ENCODE measurements at places on chromosomes 1 and 21.

DNA sequence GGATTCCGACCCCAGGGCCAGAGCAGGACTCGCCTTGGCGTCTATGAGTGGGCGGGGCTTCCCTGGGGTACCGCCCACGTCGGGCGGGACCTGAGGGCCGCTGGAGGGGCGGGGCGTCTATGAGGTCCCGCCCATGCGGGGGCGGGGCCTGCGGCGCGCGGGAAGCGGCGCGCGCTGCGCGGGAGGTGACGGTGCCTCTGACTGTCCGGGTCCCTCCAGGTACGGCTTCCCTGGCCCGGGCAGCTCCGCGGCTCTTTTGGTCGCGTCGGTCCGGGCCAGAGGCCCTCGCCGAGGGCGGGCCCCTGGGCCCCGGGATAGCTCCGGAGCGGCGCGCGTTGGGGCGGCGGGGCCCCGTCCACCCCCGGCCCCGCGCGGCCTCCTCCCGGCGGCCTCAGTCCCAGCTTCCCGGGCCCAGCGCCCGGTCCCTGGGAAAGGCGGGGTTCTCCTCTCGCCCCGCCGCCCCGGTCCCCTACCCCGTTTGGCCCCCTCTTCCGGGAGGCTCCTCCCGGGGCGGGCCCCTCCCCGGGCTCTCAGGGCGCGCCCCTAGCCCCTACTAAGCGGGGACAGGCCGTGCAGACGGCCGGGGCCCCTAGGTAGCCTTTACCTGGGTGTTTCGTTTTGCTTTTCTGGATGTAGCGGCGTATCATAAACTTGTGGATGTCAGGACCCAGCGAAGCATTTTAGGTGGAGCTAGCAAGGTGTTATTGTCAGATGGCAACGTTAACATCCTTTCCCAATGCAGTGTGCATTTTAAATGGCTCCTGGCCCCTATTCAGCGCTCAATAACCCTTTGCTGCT, at the start of gene CHAF1B:
Gene CHAF1B (plus strand): TSS at position 160 of the 798 bp plus-strand sequence. CDS start 745 bp downstream, outside the sequence.
- DNase-seq: peak; percentile 74

DNA sequence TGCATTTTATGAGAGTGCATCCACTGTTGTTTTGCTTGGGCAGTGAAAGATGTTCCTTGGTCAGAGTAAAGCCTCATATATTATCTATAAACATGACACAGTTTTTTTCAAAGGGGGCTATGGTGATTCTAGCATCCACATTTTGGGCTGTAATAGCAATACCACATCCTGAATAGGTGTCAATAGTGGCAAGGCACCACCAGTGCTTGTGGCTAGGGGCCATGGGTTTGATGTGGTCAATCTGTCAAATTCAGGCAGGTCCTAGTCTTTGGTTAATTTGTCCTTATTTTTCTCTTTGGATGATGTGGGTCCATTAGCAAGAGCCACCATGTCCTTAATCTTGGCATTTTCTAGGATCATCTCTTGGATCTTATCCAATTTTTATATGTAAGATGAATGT, 13.1 kb downstream of the CD1E start:
- DNase-seq: no peak

DNA sequence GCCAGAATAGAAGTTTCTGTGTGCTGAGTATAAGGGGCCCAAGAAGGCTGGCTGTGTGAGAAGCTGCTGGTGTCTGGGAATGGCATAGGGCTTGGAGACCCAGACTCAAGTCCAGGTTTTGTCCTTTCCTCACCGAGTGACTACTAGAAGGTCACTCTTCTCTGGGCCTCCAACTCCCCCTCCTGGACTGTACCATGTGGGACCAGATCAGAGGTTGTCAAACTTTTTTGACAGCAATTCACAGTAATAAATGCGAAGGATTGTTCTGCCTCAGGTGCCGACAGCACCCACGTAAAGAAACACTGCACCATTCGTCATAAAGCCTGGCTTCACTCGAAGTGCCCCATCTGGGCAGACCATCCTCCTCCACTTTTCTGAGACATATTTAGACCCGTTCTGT, 29.0 kb downstream of the PKP1 start:
- DNase-seq: no peak

- DNase-seq: no peak
Measured at GRCh38 chr1:103561643-103562395, 9.6 kb upstream of the AMY2B start.

DNA sequence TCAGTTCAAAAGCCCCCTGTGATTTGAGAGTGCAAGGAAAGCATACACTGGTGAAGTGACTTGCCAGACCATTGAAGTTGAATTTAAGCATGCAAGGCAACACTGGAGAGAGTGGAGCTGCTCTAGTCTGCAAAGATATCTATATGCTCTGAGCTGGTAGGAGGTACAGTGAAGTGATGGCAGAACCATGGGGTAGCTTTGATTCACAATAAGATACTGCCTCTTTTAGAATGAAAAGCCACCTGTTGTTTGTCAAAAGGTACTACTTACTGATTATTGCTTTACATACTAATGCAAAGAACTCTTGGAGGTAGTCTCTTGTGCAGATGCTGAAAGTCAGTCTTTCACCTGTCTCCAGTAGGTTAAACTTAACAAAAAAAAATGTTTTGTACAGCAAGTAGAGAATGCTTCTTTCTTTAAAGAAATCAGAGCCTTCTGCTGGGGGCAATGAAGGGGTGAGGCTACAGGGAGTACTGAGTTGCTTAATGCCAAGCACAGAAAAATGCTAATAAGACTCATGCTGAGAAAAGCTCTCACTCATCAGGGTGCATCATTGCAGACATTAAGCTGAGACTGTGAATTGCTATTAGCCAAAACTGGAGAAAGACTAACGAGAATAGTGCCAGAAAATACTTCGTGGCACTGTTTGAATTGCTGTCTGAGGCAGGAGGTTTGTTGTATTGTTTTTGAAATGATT, 1150.5 kb upstream of the TMPRSS15 start:
- no peak for DNase-seq

DNA sequence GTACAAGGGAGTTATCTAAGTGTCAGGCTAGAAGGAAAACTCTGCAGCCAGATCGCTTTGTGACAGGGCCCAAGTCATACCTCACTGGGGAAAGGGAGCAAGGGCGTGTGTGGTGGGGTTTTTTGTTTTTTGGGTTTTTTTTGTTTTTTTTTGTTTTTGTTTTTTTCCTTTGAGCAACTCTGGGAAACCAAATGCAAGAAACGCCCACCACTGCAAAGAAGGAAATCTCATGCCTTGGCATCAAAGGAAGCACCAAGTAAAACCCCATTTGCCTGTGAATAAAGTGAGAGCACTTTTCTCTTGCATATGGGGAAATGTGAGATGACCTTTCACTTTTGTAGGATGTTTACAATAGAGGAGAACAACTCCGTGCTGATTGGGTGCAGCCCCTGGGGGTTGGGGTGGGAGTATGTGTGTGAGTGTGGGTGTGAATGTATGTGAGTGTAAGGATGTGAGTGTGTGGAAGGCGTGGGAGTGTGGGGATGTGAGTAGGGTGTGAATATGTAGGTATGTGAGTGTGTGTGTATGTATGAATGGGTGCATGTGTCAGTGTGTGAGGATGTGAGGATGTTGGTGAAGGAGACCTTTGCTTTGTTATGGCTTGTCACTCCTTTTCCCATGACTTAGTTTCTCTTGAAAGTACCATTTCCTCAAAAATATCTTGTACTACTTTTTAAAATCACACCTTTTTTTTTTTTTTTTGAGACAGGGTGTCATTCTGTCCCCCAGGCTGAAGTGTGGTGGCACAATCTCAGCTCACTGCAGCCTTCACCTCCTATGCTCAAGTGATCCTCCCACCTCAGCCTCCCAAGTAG, 34.6 kb downstream of the IL12RB2 start:
- no peak for DNase-seq

DNA sequence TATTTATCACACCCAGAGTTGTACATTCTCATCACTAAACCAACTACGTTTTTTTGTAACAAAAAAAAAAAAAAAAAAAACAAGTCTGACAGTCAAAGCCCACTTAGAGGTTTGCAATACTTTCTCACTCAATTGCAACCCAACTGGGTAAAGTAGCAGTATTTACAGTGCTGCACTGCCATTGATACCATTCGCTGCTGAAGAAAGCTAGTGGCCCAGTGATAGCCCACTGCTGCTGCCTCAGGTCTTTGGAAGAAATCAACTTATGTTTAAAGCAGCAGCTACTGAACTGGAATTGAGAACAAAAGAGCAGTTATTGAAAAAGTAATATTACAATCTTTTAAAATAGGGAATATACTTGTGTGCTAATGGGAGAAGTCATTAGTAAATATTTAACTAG, 2.7 kb downstream of the HNRNPU start:
- no peak for DNase-seq

DNA sequence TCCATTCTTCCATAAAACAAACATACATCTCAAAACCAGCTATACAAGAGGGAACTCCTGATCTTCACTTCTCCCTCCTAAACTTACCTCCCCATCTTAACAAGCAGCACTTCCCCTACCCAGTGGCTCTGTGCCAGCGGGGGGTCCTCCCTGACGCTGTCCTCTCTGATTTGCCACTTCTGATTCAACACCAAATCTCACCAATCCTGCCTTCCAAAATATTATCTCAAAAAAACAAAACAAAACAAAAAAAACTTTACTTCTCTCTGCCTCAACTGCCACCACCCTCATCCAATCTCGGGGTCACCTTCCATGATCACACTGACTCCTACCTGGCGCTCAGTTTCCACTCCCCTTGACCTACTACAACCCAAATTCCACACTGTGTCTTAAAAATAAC, 72.8 kb downstream of the SLC45A1 start:
- no peak for DNase-seq

GRCh38 chr1:227775841-227776240, 39.6 kb upstream of the PRSS38 start:
- DNase-seq: peak; percentile 50

DNA sequence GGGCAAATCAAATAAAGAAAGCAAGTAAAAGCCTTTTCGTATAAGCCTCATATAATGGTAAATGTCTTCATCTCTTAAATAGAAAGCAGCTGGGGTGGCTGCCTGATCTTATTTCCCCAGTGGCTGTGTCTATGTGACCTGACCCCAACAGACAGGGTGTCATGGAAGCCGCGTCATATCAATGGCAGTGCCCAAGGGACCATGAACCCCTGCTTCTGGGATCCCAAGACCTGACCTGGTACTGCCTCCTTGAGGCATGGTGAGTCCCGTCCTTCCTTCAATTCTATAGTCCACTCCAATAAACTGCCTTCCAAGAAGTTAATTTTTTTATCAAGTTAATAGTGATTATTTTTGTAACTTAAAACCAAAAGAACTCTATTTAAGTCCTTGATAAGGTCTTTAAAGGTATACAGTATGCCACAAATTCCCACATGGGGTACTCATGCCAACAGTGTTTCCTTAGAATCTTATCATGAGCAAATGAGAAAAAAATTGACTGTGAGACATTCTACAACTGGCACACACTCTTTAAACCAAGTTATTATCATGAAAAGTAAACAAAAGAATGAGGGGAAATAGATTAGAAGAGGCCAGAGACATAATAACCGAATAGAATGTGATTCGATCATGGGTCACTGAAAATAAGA, 104.6 kb downstream of the ADSS2 start:
- DNase-seq: peak; percentile 35

GRCh38 chr1:154863315-154864174, 6.5 kb downstream of the KCNN3 start:
- DNase-seq: peak; percentile 85

DNA sequence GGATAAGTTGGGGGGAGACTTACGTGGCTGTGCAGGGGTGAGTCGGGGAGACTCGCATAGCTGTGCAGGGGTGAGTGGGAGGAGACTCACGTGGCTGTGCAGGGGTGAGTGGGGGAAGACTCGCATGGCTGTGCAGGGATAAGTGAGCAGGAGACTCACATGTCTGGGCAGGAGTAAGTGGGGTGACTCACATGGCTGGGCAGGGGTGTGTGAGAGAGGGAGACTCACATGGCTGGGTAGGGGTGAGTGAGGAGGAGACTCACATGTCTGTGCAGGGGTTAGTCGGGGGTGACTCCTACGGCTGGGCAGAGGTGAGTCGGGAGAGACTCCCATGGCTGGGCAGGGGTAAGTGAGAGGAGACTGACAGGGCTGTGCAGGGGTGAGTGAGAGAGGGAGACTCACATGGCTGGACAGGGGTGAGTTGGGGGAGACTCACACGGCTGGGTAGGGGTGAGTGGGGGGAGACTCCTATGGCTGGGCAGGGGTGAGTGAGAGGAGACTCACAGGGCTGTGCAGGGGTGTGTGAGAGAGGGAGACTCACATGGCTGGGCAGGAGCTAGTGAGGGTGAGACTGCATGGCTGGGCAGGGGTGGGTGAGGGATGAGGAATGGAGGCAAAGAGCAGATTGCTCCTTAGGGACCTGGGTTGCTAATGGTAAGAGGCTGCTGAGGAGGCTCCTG, 56.0 kb upstream of the ABCG1 start:
- no peak for DNase-seq

GRCh38 chr1:18628511-18628910, 2.1 kb upstream of the PAX7 start:
- no peak for DNase-seq

DNA sequence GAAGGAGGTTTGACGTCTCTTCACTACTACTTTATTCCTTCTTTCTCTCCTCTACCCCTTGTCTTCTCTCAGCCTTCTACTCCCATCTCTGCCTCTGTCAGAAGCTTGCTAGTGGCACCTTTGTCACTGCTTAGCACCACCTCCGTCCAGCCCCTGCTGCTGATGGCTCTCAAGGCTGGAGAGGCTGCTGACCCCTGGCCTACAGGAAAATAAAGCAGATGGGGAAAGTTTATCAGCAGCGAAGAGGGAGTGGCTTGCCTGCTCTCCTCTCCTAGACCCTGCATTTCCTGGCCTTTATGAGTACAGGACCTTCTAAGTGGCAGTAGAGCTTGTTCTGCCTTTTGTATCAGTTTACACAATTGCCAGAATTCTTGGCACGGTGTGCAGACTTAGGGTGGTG, 27.0 kb downstream of the PROX1 start:
- no peak for DNase-seq

DNA sequence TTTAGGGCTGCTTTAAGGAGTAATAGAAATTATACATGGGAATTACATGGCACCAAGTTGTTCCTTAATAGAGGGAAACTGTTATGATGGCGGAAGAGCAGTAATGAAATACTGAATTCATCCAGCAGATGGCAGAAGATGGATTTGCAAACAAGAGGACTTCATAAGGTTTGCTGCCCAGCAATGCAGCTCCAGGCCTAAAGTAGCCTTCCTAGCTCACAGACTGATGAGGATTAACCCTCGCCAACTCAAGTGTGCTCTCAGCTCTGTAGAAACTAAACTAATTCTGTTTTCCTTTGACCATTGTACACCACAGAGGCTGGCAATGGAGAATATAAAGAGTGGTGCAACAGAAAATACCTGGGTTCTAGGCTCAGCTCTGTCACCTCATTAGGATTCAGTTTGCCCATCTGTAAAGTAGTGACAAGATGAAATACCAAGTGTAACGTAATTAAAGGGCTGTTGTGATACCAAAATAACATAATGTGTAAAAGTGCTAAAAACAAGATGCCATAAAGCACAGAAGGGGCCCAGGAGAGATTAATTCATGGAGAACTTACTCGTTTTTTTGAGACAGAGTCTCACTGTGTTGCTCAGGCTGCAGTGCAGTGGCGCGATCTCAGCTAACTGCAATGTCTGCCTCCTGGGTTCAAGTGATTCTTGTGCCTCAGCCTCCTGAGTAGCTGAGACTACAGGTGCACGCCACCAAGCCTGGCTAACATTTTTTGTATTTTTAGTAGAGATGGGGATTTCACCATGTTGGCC, 102.4 kb upstream of the SERBP1 start:
- peak; percentile 80 for DNase-seq

Measured in M059J (cell line).